ENCODE measurements at places on chromosomes 11 and 22.

- no peak overlapping the region for H3K4me3 ChIP-seq
- H3K27ac ChIP-seq = no peak overlapping the region
- no peaks in the 10 kb centered on the region for H3K36me3 ChIP-seq
- DNase-seq = no peak
Observed at GRCh38 chr11:86152006-86152862, 83.3 kb upstream of the PICALM start.

- no peak overlapping the region for H3K27ac ChIP-seq
- DNase-seq = no peak
- H3K4me3 ChIP-seq = no peak overlapping the region
- H3K36me3 ChIP-seq = no peaks in the 10 kb centered on the region
Observed at GRCh38 chr11:99960536-99960935, 726.6 kb upstream of the ARHGAP42 start.

- no peaks in the 10 kb centered on the region for H3K4me1 ChIP-seq
- no peak overlapping the region for H3K27ac ChIP-seq
- H3K27me3 ChIP-seq = no peaks in the 10 kb centered on the region
- no peak for DNase-seq
- peaks cover 6% of the 10 kb centered on the region for H3K36me3 ChIP-seq
Observed at GRCh38 chr11:73510877-73511276, 87.0 kb downstream of the FAM168A start.

GRCh38 chr11:122050021-122050690 lies 65.9 kb downstream of the BLID start:
- no peak for DNase-seq
- no peaks in the 10 kb centered on the region for H3K27me3 ChIP-seq
- no peaks in the 10 kb centered on the region for H3K4me1 ChIP-seq

- H3K27ac ChIP-seq = no peak overlapping the region
- no peaks in the 10 kb centered on the region for H3K27me3 ChIP-seq
- H3K4me1 ChIP-seq = peaks cover 39% of the 10 kb centered on the region
- H3K36me3 ChIP-seq = no peaks in the 10 kb centered on the region
Observed at GRCh38 chr11:61691380-61692156, 11.4 kb downstream of the DAGLA start.

GRCh38 chr22:19818324-19819207 lies 36.1 kb downstream of the GNB1L start:
- H3K27ac ChIP-seq = no peak overlapping the region
- H3K4me1 ChIP-seq = no peaks in the 10 kb centered on the region
- no peak for DNase-seq
- no peak overlapping the region for H3K4me3 ChIP-seq
- H3K27me3 ChIP-seq = no peaks in the 10 kb centered on the region

- no peaks in the 10 kb centered on the region for H3K36me3 ChIP-seq
- DNase-seq = no peak
- no peak overlapping the region for H3K4me3 ChIP-seq
- no peaks in the 10 kb centered on the region for H3K27me3 ChIP-seq
Observed at GRCh38 chr11:75946531-75947530, 131.8 kb downstream of the UVRAG start.

DNA sequence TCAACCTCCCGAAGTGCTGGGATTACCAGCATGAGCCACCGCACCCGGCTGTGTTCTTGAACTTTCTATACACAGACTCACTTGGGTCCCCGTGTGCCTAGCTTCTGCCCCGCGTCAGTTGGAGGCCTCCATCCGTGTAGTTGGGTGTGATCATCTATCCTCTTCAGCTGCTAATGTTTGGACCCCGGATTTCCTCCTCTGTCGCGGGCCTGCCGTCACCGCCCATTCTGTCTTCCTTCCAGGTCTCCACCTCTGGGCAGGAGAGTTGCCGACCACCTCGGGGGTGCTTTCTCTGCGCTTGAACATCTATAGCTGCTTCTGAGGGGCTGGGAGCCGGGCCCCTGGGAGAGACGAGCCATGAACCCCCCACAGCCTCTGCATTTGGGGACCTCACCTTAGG lies 5.5 kb downstream of the CDC42EP1 start:
- H3K4me1 ChIP-seq = peaks cover 21% of the 10 kb centered on the region
- H3K27ac ChIP-seq = no peak overlapping the region

DNA sequence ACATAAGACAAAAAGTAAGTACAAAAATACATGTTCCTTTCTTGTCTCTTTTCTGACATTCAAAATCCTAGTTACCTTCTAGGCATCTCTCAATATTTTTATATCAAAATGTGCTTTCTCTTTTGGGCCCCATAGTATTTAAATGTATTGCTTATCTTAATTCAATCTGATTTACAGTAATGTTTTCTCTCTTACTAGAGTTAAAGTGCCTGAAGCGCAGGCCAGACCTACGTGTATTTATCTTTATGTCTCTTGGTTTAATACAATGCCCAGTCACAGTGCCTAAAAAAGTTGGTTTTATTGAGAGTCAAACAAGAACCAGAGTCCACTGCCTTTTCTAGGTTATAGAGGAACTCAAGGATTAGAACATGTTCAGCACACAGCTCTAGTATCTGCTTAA lies 64.3 kb downstream of the FANCF start:
- no peaks in the 10 kb centered on the region for H3K36me3 ChIP-seq
- H3K27ac ChIP-seq = no peak overlapping the region
- DNase-seq = no peak
- H3K4me3 ChIP-seq = no peak overlapping the region

GRCh38 chr22:24147666-24148065 lies 33.6 kb upstream of the SUSD2 start:
- H3K27ac ChIP-seq = no peak overlapping the region
- DNase-seq = no peak
- peaks cover 18% of the 10 kb centered on the region for H3K36me3 ChIP-seq
- H3K27me3 ChIP-seq = no peaks in the 10 kb centered on the region
